ENCODE measurements at places on chromosomes 12 and 14.
A peak's percentile ranks its signal among the peaks of the same experiment; 100 is the strongest.

GRCh38 chr14:96806836-96807235, 9.7 kb downstream of the VRK1 start:
- no peak for DNase-seq

DNA sequence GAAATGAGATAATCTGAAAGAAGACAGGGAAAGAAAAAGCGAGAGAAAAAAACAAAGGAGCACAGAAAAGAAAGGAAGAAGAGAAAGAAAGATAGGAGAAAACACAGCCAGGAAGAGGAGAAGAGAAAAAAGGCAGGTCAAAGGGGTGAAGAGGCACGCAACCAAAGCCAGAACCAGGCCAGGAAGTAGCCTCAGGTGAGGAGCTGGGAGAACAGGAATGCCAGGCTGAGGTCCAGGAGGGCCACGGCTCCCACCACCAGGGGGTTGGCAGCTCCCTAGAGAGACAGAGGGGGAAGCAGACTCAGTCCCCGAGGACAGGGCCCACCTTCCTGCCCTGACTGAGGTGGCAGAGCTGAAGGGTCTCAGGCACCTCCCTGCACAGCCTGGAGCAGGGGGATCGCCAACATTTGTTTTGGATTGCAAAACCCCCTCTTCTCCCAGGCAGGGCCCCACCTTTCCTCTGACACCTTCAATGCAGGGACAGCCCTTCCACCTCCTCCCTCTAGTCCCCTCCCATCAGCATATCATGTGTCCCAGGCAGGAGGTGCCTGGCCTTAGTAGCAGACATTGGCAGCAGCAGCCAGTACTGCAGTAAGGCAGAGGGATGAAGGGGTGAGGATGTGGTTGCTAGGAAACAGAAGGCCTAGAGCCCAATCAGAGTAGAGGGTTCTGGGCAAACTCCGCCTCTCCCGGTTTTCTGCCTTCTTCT, 2.0 kb upstream of the AP1G2 start:
- DNase-seq = peak; percentile 62

- DNase-seq = no peak
Observed at GRCh38 chr14:55026441-55026792, 482 bp downstream of the WDHD1 start.

- DNase-seq = no peak
Observed at GRCh38 chr14:99057576-99058083, 214.4 kb downstream of the BCL11B start.

GRCh38 chr14:99718811-99719192, 34.7 kb downstream of the CYP46A1 start:
- DNase-seq = no peak

GRCh38 chr12:65740873-65741600, 83.2 kb upstream of the HMGA2 start:
- peak; percentile 94 for DNase-seq

- no peak for DNase-seq
Observed at GRCh38 chr14:54267172-54267571, 129.6 kb upstream of the CDKN3 start.

GRCh38 chr14:81676395-81676794, 142.7 kb upstream of the SEL1L start:
- DNase-seq = no peak

DNA sequence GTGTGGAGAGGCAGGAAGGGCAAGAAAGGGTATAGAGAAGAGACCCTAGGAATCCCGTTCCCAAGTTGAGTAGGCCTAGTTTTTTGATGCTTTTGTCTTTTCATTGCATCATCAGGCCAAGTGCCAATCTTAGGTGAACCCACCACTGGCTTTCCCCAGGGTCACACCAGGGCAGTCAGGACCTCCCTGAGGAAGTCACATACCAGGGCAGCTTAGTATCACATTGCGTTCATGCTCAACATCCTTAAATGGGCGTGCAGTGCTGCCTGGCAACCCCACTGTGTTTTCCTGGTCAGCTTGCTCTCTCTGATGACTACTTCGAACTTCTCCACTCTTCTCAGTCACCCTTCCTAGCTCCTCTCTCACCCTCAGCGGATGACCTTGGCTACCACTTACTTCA, 9.0 kb downstream of the ASIC1 start:
- no peak for DNase-seq

GRCh38 chr12:56766535-56766934, 3.4 kb downstream of the HSD17B6 start:
- DNase-seq = no peak

GRCh38 chr12:47736877-47737676, 11.8 kb upstream of the ENDOU start:
- DNase-seq = peak; percentile 79

- no peak for DNase-seq
Observed at GRCh38 chr12:87704374-87704773, 324.8 kb downstream of the C12orf50 start.

DNA sequence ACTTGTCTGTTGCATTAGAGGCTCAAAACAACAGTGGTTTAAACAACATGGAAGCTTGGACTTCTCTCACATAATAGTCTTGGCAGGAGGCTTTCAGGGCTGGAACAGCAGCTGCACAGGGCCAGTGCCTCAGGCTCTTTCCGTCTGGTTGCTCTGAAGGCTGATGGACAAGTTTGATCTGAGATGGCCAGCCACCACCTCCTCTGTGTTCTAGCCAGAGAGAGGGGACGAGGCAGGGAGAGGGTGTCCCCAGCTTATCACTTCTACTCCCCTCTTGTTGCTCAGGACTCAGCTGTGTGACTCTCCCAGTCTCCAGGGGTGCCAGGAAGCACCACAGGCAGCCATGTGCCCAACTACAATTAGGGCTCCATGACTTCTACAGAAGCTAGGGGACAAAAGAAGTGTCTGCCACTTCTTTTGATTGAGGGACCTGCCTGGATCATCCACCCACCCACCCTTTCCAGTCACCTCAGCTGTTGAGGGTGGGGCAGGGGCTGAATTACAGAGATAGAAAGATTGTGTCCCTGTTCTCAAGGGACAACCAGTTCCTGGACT, 46.6 kb downstream of the SMIM41 start:
- DNase-seq = no peak

DNA sequence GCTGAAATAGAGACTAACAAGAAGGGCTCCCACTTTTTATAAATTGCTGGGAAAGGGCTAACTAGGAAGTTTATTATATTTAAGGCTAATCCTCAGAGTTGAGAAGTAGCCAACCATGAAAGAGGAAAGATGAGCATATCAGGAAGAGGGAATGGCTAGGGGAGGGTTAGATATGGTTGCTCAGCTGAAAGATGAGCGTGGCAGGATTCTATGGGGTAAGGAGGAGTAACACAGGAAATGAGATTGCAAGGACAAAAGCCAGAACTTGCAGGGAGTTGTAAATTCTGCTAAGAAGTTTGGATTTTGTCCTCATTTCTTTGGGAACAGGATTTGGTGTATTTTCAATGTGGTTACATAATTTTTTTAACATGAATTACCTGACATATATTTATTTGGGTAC, 127.4 kb upstream of the ATP2B1 start:
- no peak for DNase-seq

- DNase-seq = no peak
Observed at GRCh38 chr12:93166541-93167307, 211.0 kb upstream of the NUDT4 start.

DNA sequence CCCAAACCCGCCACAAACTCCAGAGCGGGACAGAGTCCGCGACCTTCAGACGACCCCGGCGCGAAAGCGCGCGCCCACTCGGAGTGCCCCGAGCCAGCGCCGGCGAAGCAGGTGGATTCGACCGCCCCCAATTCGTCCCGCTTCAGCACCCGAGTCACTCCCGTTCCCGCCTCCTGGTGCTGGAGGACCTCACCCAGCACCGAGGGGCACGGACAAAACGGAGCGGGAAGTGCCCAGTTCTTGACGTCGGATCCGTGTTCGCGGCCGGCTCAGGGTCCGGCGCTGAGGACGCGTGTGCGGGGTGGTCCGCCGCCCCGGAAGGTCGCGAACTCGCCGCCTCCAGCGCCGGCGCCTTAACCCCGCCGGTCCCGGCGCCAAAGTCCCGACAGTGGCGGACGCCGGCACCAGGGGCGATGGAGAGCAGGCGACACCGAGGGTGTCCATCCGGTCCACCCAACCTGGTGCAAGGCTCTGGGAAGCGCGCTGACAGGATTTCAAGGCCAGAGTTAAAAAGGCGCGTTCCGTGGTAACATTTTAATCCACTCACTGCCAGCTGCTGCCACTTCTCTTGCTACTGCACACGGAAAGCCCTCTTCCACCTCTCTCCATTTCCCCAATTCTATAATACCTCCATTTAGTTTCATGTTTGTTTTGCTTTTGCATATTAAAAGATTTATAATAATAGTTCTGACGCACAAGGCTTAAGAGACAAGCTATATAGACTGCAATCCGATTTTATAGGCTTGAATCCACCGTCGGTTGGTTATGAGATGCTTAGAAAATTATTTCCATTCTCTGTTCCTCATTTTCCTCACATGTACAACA, 240.0 kb upstream of the CPNE8 start:
- peak; percentile 84 for DNase-seq

- no peak for DNase-seq
Observed at GRCh38 chr14:94665121-94665520, 52.9 kb downstream of the SERPINA3 start.

- DNase-seq = no peak
Observed at GRCh38 chr14:30143627-30144026, 216.0 kb upstream of the PRKD1 start.

- DNase-seq = no peak
Observed at GRCh38 chr12:56387152-56387736, 24.6 kb upstream of the APOF start.

- DNase-seq = no peak
Observed at GRCh38 chr12:30457621-30458289, 237.9 kb downstream of the IPO8 start.

DNA sequence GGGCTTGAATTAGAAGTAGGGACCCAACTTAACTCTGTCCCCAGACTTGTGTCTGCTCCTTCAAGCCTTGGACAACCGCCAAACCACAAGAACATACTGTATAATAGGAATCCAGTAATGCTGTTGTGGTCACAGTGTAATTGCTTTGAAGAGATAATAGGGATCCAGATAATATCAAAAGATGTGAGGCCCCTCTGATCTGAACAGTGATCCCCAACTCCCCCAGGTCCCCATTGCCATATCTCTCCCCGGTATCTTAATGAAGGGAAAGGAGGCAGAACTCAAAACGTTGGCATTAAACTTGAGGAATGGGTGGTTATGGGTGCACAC, 8.5 kb upstream of the PLEKHH1 start:
- no peak for DNase-seq

- DNase-seq = no peak
Observed at GRCh38 chr12:21608196-21608595, 3.5 kb upstream of the GYS2 start.

GRCh38 chr14:54877015-54877702, 25.5 kb downstream of the GCH1 start:
- DNase-seq = no peak

- DNase-seq = no peak
Observed at GRCh38 chr14:78508023-78508422, 337.9 kb downstream of the NRXN3 start.

DNA sequence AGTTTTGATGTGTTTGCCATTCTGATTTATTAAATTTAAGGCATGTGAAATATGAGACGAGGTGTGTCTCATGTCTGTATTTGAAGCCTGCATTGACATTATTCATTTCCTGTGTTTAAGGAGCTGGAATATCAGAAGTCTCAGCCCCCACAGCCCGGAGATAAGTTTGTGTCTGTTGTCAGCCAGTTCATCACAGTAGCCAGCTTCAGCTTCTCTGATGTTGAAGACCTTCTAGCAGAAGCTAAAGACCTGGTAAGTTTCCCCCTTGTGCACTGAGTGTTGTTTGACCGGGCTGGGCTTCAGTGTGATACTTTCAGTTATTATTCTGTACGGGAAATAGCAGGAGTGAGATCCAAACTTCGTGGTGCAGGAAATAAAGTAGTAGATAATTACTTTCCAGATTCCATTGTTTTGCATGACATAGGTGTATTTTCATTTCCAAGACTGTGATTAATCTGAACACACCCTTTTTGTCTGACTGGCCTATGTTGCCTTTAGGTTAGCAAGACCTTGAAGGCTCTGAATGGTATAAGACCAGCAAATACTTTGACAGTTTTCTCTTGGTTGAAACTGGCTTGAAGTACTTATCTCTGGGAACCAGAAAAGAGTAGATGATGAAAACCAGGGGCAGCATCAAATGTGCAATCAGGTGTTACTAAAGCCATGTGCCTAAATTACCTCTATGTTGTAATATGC, 101.5 kb downstream of the GPR135 start:
- DNase-seq = no peak

GRCh38 chr14:24207104-24207551, 1.6 kb downstream of the TSSK4 start:
- DNase-seq = no peak

DNA sequence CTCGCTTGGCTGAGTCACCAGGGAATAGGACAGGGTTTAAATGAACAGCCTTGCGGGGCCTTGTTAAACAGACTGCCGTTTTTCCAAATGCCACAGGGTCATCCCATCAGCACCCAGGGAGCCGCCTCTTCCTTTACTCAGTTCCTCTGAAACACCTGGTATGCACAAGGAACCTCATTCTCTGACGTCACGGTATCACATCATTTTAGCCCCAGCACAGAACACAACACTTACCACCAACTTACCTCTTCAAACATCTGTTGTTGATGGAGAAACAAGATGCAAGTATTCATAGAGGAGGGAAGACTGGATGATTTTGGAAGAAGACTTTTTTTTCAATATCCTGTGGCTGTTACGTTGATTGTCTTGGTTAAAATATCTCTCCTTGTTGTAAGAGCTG, 535.3 kb upstream of the TMEM132C start:
- no peak for DNase-seq

DNA sequence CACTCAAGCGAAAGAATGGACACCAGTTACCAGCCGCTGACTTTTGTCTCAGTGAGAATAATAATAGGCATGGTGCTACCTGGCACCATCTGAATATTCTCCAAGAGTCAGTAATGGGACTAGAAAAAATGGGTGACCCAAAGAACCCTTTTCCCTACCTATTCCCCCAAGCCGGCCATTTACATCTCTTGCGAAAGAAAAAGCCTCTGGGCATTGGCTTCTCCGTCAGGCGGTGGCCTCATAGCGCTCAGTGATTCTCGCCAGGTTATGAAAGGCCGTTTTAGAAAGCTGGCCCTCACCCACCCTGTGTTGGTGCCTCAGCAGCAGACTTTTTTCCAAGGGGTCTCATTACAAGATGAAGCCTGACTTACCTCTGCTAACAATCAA, 523 bp upstream of the SLC6A15 start:
- no peak for DNase-seq

DNA sequence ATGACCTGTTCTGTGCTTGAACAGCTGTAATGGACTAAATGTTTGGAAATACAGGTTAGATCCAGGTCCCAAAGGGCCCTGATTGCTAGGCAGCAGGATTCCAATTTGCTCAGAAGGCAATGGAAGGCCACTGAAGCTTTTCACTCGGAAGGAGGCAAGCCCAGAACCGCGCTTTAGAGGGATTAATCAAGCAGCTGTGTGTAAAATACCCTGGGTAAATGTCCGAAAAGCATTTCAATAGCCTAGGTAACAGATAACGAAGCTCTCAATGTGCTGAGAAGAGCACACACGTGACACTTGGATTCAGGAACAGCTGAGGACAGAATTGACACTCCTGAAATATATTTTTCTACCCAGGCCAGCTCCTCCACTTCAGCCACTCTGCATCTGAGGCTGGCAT, 436.1 kb downstream of the TMEM132D start:
- DNase-seq = no peak

- no peak for DNase-seq
Observed at GRCh38 chr12:95890958-95891357, 32.2 kb downstream of the SNRPF start.
